Aorta (tissue), 5 donors: ENCODE measurements at places on chromosomes 5 and 9. TPM values are rescaled to one million over a fixed set of nuclear protein-coding genes. Genes with fewer than 3 reads are reported as not detected.

FYB1 gene
- 16.3 TPM for total RNA-seq

CDH9 gene
- not detected for total RNA-seq

MCC gene
- 13.9 TPM for total RNA-seq

CDC42SE2 gene
- total RNA-seq: 20.4 TPM

IFNK gene
- not detected for total RNA-seq

PRKACG gene
- not detected for total RNA-seq

CCDC152 gene
- total RNA-seq: 0.78 TPM

NEURL1B gene
- total RNA-seq: 46.1 TPM

FABP6 gene
- total RNA-seq: not detected

AFF4 gene
- 131 TPM for total RNA-seq

ROPN1L gene
- not detected for total RNA-seq

OSMR gene
- total RNA-seq: 164 TPM

SMIM23 gene
- total RNA-seq: not detected

CFAP90 gene
- 0.39 TPM for total RNA-seq

- no peak for DNase-seq
These were observed 87.6 kb upstream of the RPS23 start for GRCh38 chr5:82365744-82366228.

DNA sequence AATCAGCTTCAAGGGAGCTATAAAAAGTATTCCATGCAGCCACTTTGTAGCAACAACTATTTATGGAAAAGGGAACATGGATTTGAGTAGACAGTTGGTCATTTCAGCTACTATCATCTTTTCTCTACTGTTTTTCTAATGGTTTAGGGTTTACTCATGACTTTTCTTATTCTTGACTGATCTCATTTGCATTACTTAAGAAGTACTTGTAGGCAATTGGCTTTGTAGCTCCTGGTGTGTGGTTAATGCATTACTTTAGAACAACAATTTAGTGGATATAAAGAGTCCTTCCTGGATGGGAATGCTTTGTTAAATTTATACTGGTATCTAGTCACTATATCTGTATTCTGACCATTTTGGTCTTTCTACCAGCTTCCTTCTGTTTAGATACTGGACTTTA, 59.8 kb upstream of the NTRK2 start:
- no peak for DNase-seq

GRCh38 chr9:124780757-124781151, 3.8 kb downstream of the OLFML2A start:
- no peak for DNase-seq

- no peak for DNase-seq
These were observed 67.7 kb downstream of the PRDM6 start for GRCh38 chr5:123156577-123157296.

DNA sequence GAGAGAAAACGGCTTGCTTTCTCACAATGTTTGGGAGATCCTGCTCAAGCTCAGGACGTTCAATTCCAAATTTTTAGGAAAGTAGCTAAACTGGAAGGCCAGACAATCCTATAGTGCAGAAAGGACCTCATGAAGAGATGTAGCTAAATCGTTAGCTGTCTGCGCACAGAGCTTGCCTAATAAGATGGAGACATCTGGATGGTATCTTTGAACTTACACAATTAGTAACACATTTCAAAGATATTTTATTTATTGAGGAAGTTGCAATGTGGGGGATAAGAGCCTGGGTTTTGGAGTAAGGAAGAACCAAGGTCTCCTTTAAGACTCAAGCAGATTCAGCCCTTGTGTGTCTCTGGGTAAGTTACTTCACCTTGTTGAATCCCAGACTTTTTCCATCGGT, 28.6 kb upstream of the RAB14 start:
- no peak for DNase-seq

DNA sequence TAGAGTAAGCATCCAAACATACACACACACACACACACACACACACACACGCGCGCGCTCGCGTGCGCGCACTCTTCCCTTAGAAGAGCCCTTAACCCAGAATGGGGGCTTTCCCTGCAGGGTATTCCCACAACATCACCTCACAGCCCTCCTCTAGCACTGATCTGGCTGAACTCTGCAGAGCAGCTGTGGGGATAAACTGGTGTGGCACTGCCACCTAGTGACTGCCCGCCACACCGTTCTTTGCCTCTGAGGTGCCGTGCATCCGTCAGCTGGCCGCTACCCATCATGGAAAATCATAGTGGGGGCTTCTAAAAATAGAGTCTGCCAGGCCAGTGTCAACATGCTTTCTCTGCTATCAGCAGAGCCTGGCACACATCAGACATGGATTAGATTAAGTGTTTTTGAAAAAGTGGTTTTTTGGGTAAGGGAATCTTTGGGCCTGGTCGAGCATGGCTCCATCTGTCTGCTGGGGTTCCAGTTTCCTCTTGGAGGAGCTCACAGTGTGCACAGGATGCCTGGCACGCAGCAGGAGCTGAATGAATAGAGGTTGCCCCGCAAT, 88.1 kb downstream of the KCNN2 start:
- DNase-seq: peak; percentile 65

DNA sequence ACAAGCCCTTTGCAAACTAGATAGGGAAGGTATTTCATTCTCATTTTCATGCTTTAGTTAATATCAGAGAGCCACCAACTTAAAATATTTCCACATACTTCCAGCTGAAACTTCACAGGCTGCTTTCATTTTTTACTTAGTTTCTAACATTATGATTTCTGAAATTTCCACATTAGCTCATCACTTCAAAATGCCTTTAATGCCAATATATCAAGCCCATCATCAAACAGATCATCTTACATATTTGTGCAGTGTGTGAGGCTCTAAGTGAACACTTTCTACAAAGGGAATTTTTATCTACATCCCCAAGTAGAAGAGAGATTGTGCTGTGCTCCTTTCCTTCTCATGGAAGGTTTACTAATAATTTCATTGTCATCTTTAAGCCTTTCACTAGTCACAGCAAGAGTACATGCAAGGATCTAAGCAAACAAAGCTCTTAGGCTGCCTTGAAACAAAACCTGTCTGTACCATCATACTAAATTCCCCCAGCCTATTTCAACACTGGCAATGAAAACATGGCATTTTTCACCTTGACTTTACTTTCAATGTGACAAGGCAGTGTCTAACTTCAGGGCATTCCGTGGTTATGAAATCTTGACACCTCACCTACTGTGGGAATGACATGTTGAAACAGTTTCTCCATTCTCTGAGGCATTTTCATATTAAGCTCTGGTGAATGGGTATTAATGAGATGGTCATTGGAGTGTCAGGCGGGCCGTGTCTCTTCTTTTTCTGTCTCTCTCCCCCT, 45.4 kb downstream of the PPP2R2B start:
- DNase-seq: no peak

- no peak for DNase-seq
These were observed 54.2 kb downstream of the ZSWIM6 start for GRCh38 chr5:61386045-61386800.

DNA sequence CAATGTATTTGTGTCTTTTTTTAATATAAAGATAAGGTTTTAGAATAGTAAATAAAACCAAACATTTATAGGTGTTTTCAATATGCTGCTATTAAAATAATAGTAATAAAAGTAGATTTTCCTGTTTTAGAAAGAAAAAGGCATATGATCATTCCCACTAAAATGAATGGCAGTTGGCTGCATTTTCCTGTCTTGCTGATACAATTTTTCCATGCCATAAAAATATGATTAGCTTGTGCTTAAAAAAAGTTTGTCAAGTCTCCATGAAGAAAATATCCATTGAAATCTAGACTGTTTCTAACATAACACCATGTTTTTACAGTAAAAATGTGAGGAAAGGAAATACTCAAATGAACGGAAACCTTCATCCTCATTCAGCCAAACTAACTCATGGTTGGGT, 65.0 kb downstream of the FBXL7 start:
- DNase-seq: no peak

GRCh38 chr5:2747363-2748162, 3.9 kb downstream of the IRX2 start:
- DNase-seq: no peak

GRCh38 chr5:58239045-58239444, 220.8 kb downstream of the PLK2 start:
- no peak for DNase-seq

DNA sequence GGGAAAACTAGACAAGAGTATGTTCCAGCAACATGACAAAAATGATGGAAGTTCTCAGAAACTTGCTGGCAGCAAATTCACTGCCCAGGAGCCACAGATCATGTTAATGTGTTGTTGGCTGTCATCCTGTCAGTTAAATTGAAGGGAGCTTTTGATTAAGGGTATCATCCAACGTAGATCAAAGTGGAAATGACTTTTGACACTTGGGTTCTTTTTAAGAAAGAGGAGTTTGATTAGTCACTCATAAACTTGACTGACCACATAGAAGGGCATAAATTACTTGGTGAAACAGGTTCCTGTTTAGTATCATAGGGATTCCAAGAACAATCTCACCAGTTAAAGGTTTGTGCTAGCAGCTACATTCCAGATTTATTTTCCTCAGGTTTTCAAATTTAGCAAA, 288.7 kb downstream of the CSNK1G3 start:
- no peak for DNase-seq

- no peak for DNase-seq
These were observed 16.9 kb upstream of the ZNF366 start for GRCh38 chr5:72523960-72524582.

- no peak for DNase-seq
These were observed 202.9 kb downstream of the AOPEP start for GRCh38 chr9:94929369-94929756.

GRCh38 chr5:14266171-14266570, 123.0 kb downstream of the TRIO start:
- DNase-seq: no peak

DNA sequence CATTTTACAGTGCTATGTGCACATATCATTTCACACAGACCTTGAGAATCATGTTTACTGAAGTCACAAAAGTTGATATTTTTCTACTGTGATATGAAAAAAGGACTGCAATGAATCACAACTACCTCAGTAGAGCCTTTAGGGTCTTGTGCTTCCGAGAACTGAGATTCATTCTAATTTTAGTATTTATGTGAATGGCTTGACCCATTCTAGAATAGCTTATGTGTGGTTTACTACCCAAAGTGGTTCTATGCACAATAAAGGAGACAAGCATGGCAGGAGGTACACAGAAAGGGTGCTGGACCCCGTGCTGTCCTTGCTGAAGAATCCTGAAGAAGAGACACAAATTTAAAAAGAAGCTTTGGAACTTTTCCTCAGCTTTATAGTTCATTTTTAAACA, 28.2 kb downstream of the MEF2C start:
- DNase-seq: no peak

- DNase-seq: no peak
These were observed 498.5 kb upstream of the TYRP1 start for GRCh38 chr9:12194731-12195130.

- no peak for DNase-seq
These were observed 308.5 kb downstream of the ARRDC3 start for GRCh38 chr5:91074615-91075014.

GRCh38 chr5:114243972-114244317, 117.9 kb upstream of the KCNN2 start:
- DNase-seq: no peak

DNA sequence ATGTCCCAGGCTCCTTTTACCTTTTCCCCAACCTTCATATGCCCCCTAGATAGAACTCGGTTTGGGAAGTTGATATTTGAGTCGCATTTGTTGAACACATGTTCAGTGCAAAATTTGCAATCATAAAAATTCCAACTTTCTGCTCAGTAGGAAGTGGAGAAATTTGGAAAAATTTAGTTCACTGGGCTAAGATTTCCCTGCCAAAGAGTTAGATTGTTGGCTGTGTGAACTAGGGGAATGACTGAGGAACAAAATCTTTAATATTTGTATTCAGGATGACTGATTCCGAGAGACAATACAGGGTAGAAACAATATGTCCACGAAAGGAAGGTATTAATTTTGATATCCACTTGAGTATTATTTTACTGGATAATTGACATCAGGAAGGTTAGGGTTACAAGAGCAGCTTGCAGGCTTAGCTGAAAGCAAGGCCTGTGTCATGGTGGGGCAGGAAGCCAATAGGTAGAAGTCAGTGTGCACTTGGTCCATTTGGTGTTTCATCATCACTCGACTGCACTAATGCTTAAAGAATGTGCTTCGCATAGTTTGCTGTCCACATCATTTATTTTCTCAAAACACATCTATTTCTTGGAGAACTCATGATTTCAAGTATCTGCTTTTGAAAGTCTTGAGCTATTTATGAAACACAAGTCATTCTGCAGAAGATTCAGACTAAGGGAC, 59.4 kb upstream of the GNA14 start:
- DNase-seq: peak; percentile 85

DNA sequence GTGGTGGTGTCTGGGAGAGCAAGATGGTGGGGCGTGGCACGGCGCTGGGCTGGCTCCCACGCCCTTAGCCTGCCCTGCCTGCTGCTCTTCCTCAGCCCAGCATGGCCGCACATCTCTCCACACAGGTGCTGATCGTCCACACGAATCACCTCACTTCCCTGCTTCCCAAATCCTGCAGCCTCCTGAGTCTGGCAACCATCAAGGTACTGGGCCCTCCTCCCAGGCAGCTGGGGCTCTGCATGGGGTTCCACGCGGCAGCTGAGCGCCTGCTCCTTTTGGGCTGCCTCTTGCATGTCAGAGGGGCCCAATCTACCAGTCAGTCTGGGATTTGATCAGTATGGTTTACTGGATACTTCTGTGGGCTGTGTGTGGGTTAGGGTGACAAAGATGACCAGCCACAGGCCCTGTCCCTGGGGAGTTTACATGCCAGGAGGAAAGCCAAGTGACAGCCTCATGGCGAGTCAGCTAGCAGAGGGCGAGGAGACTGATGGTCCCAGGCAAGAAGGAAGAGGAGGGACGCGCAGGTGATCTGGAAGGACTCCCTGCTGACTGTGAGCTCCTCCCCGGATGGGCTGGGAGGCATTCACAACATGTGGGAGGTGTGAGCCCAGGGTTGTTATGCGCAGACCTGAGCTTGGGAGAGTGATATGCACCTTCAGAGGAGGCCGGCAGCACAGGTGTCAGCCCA, 6.0 kb downstream of the LRSAM1 start:
- no peak for DNase-seq

- no peak for DNase-seq
These were observed 10.3 kb downstream of the TRIM32 start for GRCh38 chr9:116697362-116697761.
